ENCODE measurements at places on chromosomes 7 and 10. TPM values are rescaled to one million over a fixed set of nuclear protein-coding genes. Genes with fewer than 3 reads are reported as not detected.

Gene TCF7L2
- 2.5 TPM for polyA plus RNA-seq

Gene SDK1
- polyA plus RNA-seq = 0.62 TPM

Gene MAT1A
- polyA plus RNA-seq = not detected

Gene NPY
- not detected for polyA plus RNA-seq

Gene TMEM178B
- polyA plus RNA-seq = 0.13 TPM

GRCh38 chr7:41656366-41656765 lies 46.5 kb downstream of the INHBA start:
- no peak for DNase-seq

GRCh38 chr10:13099144-13099665 lies 758 bp upstream of the OPTN start:
- peak; percentile 61 for DNase-seq

DNA sequence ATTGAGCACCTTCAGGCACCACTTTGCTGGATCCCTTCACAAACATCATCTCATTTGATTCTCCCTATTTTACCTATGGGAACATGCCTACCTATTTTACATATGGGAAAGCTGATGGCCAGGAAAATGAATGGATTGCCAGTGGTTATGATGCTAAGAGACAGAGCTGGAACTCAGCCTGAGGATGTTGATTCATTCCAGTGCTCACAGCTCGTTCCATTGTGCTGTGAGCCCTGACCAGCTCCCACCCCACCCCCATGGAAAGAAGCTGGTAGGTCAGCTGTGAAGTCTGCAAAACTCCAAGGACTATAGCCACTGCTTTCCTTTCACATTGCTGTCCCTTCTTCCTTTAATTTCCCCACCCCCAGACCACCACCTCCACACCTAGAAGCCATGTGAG lies 9.6 kb downstream of the UBTD1 start:
- DNase-seq = no peak

- DNase-seq = no peak
Observed at GRCh38 chr10:103967448-103968071, 620 bp downstream of the SLK start.

DNA sequence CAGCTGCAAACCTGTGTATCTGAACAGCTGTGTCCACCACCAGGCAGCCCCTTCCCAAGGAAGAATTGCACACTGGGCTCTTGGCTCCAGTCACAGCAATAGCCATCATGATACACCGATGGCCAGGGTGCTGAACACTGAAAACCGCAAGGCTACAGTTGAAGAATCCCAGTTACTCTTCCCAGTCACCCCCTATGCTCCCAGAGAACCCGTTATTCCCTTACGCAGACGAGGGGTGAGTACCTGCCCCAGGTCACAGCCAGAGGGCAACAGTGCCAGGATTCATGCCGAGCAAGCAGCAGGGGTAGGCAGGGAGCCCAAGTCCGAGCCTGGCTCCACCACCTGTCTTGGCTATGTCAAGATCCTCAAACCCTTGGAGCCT lies 57.8 kb downstream of the RASGEF1A start:
- DNase-seq = no peak

- DNase-seq = no peak
Observed at GRCh38 chr7:82209179-82209747, 234.3 kb downstream of the CACNA2D1 start.

DNA sequence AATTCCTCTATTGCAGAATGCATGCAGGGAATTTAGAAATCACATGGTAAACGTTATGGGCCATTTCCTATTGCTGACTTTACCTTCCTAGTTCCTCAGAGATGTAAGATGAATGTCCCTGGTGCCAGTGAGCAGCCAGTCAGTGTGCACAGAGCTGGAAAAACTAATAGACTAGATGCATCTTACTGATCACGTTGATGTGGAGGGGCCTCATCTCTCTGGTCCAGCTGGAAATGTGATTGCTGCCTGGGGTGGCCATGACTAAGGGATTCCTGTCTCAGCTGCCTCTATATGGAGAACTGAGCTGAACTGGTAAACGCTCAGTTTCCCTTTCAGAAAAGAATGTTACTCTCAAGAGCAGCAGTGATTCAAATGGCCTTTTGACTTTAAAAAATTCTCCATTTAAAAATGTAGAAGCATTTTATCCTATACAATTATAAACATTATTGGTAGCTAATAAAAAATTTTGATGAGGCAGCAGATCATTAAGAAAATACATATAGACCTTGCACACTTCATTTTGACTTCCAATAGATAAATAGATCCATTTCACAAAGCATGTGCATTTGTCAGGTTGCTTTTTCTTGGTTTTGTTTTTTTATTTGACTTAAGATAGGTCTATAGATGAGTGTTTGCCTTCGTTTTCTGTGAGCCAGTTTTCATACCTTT lies 80.5 kb upstream of the INSYN2A start:
- no peak for DNase-seq

DNA sequence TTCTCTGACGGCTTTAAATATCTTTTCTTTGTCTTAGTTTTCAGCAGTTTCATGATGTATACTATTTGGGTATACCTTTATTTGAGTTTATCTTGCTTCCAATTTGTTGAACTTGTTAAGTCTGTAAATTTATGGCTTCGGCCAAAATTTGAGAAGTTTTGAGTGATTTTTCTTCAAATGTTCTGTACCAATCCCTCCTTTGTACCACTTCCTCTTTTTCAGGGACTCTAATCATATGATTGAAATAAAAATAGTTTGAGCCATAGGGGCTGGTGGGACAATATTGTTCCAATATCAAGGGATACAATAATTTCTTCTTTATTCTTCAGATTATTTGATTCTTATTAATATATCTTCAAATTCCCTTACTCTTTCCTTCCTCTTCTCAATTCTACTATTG lies 43.1 kb upstream of the CTTNBP2 start:
- DNase-seq = no peak
